ENCODE measurements at places on chromosomes 1 and 21.

- no peak for DNase-seq
Observed at GRCh38 chr1:94773931-94774422, 46.2 kb upstream of the SLC44A3 start.

- no peak for DNase-seq
Observed at GRCh38 chr1:98203466-98203865, 282.6 kb upstream of the DPYD start.

GRCh38 chr1:150280138-150280707, 2.1 kb upstream of the CIART start:
- no peak for DNase-seq

- no peak for DNase-seq
Observed at GRCh38 chr1:214895011-214895600, 187.4 kb upstream of the KCNK2 start.

DNA sequence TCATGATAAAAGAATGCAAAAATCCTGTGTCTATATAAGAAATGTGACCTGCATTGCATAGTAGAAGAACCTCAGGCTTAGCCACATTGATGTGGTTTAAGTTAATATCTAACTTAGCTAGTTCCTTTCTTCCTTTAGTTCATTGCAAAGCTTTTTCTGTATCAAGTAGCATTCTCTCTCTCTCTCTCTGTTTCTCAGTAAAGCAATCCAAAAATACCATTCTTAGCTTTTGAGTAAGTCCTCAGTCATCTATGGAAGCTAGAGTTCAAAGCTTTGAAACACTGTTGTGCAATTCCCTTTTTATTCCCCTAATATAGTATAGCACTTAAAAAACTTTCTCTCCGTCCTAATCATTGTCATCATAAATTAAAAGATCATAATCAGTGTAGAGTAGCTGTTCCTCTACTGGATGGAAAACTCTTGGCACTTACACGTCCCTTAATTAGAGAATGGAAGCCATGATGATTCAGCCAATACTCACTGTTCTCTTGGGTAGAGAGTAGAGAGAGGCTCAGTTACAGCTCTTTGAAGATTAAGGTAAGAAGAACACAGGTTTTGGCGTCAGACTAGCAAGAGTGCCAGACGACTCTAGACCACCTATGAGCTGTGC, 350.3 kb upstream of the LYPLAL1 start:
- peak; percentile 57 for DNase-seq

DNA sequence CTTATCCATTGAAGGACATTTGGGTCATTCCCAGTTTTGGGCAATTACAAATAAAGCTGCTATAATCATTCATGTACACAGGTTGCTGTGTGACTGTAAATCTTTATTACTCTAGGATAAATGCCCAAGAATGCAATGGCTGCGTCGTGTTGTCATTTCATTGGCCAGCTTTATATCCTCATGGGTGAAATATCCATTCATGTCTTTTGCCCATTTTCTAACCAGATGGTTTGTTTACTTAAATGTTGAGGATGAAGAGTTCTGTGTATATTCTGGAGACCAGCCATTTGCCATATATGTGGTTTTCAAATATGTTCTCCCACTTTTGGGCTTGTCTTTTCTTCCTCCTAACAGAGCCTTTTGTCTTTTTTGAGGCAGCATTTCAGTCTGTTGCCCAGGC, 25.3 kb downstream of the TRIM11 start:
- no peak for DNase-seq

- no peak for DNase-seq
Observed at GRCh38 chr1:192609110-192610079, 26.6 kb upstream of the RGS13 start.

GRCh38 chr1:207032528-207033017, at the start of gene C1orf116:
Gene C1orf116, minus strand, starts transcription at chr1:207032756. Its CDS starts 5,158 bp downstream, at chr1:207027598.
- DNase-seq = no peak
